ENCODE measurements at places on chromosomes 16 and 17.

GRCh38 chr17:77821114-77821513 is 137.4 kb upstream of the TNRC6C start:
- DNase-seq = no peak

DNA sequence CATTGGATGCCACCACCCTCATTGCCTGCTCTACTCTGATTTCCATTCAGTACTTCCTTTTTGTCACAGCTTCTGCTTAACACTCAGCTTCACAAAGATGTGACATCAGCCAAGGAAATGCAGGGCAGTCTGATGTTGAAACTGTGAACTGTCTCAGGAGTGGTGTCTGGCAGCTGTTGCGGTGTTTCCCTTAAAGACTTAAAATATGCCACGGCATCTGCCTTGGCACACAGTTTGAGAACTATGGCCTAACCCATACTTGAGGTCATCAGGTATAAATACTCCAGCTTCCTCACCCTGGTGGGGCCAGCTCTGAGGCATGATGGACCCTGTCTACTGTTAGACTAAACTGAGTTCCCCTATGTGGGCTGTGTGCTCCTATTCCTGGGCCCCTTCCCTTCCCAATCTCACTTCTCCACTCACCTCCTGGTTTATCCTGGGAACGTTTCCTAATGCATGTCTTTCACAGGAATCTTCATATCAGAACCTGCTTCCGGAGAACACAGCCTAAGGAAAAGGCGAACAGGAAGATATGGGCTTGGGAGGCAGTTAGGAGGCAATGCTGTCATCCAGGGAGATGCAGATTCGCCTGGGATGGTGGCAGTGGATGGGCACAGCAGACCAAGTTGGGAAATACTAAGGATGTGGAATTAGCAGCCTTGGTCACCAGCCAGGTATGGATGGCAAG is 96.5 kb downstream of the WSCD1 start:
- no peak for DNase-seq

GRCh38 chr16:54511222-54511731 is 224.7 kb upstream of the IRX3 start:
- no peak for DNase-seq

DNA sequence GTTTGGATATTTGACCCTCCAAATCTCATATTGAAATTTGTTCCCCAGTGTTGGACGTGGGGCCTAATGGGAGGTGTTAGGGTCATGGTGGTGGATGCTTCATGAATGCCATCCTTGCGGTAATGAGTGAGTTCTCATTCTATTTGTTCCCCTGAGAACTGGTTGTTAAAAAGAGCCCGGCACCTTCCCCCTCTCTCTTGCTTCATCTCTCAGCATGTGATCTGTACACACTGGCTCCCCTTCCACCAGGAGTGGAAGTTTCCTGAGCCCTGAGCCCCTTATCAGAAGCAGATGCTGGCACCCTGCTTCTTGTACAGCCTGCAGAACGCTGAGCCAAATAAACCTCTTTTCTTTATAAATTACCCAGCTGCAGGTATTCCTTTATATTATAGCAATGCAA is 25.6 kb downstream of the PIK3R6 start:
- no peak for DNase-seq

- DNase-seq = no peak
These were observed 924 bp downstream of the SMARCD2 start for GRCh38 chr17:63841350-63842172.

GRCh38 chr17:73566905-73567782 is 77.1 kb downstream of the SDK2 start:
- DNase-seq = no peak

GRCh38 chr17:30220414-30220813 is 15.1 kb downstream of the SLC6A4 start:
- DNase-seq = no peak

GRCh38 chr17:62892061-62892675 is 73.9 kb upstream of the TANC2 start:
- DNase-seq = no peak

DNA sequence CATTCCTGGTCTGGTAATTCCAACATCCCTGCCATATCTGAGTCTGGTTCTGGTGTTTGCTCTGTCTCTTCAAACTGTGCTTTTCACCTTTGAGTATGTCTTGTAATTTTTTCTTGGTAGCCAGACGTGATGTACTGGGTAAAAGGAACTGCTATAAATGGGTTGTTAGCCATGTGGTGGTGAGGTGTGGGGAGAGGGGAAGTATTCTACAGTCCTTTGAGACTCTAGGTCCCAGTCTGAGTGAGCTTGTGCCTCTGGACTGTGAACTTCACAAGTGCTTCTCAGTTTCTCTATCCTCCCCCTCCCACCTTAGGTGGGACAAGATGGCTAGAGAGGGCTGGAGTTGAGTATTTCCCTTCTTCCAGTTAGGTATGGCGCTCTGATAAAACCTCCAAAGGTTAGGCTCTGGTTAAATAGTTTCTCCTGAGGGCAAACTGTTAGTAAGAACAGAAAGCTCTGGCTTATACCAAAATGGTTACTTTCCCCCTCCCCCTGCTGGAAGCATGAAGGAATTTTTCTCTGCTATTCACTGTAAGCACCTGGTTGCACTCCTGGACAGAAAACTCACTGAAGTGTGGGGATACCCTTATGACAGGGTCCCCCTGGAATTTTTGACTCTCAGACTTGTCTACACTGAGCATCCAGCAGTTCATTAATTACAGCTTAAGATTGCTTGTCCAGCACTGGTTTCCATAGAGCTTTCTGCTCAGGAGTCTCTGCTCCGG is 87.8 kb downstream of the MARCHF10 start:
- DNase-seq = no peak

DNA sequence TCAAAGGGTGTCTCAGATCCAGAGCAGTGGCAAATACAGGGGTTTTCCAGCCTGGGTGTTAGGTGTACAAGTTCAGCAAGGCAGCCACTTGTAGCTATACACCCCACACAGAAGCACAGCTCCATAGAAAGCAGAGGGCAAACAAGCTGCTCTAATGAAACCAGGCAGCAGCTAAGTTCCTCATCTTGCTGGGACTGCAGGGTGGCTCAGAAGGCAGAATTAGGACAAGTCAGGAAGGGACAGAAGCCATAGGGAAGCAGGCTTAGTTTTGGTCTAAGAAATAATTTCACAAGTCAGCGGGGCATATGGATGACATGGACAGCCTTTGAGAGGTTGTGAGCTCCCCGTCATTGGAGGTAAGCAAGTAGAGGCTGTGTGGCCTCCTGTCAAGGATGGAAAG is 23.7 kb downstream of the CNGB1 start:
- DNase-seq = no peak

GRCh38 chr17:50279181-50279526 is 4.9 kb downstream of the TMEM92 start:
- DNase-seq = no peak

DNA sequence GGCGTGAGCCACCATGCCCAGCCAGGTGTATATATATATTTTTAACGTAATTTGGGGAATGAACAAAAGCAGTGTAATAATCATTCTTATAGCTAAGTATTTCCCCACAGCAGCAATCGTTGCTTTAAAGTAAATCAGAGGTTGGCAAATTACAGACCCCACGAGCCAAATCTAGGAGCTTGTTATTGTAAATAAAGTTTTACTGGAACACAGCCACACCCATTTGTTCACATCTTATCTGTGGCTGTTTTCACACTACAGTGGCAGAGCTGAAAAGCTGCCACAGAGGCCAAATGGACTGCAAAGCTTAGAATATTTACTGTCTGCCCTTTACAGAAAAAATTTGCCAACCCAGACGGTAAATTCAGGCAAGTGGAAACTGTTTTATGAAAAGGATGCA is 50.8 kb downstream of the RAB11FIP4 start:
- no peak for DNase-seq

GRCh38 chr16:66840883-66841282 is 3.3 kb upstream of the CA7 start:
- DNase-seq = no peak

DNA sequence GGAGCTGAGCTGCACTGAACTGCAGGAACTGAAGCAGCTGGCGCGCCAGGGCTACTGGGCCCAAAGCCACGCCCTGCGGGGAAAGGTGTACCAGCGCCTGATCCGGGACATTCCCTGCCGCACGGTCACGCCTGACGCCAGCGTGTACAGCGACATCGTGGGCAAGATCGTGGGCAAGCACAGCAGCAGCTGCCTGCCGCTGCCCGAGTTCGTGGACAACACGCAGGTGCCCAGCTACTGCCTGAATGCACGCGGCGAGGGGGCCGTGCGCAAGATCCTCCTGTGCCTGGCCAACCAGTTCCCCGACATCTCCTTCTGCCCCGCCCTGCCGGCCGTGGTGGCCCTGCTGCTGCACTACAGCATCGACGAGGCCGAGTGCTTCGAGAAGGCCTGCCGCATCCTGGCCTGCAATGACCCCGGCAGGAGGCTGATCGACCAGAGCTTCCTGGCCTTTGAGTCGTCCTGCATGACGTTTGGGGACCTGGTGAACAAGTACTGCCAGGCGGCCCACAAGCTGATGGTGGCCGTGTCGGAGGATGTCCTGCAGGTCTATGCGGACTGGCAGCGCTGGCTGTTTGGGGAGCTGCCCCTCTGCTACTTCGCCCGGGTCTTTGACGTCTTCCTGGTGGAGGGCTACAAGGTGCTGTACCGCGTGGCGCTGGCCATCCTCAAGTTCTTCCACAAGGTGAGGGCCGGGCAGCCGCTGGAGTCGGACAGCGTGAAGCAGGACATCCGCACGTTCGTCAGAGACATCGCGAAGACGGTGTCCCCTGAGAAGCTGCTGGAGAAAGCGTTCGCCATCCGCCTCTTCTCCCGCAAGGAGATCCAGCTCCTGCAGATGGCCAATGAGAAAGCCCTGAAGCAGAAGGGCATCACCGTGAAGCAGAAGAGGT is 17.3 kb upstream of the ATP6V0C start:
- DNase-seq = no peak

DNA sequence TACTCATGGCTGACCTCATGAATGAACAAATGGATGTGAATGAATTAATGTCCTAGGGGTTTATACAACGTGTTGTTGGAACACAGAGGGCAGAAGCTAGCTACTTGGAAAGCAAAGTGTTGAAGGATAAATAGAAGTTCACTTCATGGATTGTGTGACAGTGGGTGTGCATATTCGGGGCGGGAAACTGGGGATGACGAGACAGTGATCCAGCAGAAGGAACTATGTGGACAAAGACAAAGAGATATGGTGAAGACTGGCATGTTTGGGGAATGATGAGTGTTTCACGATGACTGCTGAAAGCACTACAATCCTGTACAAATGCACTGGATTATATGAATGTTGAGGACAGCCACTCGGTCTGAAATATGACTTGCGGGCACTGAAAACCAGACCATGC is 250.5 kb upstream of the C16orf82 start:
- no peak for DNase-seq

GRCh38 chr17:63693411-63694113 is 6.4 kb downstream of the LIMD2 start:
- no peak for DNase-seq

DNA sequence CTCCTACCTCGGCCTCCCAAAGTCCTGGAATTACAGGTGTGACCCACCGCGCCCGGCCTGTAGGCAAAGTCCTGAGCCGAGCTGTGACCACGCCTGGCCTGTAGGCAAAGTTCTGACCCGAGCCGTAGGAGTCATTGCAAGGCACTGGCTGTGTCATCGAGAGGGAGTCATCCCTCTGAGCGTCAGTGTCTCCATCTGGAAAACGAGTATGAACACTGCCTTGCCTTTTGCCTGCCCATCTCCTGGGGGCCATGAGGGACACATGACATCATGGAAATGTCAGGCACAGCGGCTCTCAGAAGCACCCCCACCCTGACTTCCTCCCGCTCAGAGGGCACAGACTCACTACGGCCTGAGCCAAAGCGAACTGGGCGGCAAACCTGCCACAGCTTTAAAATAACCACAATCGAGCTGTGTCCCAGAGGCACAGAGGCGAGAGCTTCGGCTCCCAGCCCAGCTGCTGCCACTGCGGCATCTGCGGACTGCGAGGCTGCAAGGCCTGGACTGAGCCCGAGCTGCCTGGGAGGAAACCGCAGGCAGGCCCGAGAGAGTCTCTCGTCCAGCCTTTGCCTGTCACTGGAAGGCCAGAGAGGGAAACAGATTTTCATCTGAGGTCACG is 50.8 kb downstream of the RPH3AL start:
- DNase-seq = no peak

GRCh38 chr16:83772806-83773205 is 35.0 kb upstream of the HSBP1 start:
- DNase-seq = no peak

DNA sequence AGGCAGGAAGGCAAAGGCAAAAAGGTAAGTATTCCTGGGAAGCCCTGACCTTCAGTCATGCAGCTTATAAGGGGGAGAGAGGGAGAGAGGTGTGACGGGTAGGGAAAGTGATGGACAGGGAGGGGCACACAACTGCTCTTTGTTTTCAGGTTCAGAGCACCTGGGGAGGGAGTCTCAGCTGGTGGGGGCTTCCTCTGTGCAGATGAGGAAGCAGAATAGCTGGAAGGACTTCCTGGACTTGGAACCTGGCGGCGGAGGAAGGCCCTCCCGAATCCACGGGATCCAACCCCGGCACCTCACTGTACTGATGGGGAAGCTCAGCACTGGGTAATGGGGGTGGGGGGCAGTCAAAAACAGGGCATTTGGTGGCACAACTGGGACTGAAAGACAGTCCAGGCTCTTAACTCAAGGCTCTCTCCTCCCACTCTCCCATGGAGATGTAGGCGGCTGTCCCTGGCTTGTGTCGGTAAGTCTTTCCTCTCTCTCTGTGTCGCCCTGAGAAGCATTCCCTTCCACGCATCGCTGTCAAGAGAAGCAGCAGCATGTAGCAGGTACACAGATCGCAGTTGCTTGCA is 11.9 kb upstream of the PITPNM3 start:
- DNase-seq = no peak

GRCh38 chr17:2510559-2510958 is 1.1 kb downstream of the METTL16 start:
- DNase-seq = no peak

DNA sequence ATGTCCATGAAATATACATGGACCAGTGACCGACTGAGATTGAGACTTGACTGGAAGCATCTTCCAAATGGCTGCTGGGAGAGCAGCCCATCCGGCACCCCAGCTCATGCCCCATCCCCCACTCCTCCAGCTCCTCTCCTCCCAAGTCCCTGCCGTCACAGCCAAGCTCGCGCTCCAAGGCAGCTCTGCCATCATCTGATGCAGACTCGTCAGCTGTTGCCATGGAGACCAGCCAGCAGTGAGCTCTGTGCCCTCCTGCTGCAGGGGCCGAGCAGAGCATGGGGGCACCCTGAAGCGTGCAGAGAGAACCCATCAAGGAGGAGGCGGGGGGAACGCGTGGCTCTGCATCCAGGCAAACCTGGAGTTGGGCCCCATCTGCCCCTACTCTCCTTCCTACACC is 74.5 kb upstream of the TNRC6C start:
- DNase-seq = no peak

- DNase-seq = no peak
These were observed 103.3 kb downstream of the ABCC6 start for GRCh38 chr16:16120044-16120381.

DNA sequence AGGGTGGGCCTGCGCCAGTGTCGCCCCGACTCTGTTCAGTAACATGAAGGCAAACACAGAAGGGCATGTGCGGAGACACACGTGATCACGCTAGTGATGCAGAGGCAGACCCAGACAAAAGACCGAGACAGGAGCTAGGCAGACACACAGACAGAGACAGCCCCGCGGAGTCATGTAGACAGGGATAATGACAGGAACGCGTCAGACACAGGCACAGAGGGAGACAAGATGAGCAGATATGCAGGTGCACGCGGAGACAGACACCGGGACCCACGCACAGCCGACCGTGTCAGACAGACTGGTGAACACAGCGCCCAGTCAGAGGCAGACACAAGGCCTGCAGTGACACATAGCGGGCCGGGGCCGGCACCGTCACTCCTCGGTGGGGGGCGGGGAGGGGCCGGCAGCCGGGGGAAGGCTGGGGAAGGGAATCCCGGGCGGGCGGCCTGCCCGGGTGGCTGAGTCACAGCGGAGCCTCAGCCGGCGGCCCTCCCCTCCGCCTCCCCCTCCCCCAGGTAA is 7.4 kb downstream of the KDM6B start:
- no peak for DNase-seq

Data from brain pericyte (primary cell).